PC-3 (cell line): ENCODE measurements at places on chromosomes 11 and 22. TPM values are rescaled to one million over a fixed set of nuclear protein-coding genes. Genes with fewer than 3 reads are reported as not detected.
A peak's percentile ranks its signal among the peaks of the same experiment; 100 is the strongest.

GRCh38 chr11:14884667-14885273, 7.3 kb downstream of the CYP2R1 start:
- no peaks in the 10 kb centered on the region for H3K4me1 ChIP-seq
- no peak overlapping the region for H3K27ac ChIP-seq

The SYT7 gene
- 21.5 and 23.2 TPM in 2 replicates for total RNA-seq

GRCh38 chr22:29716814-29717545, 2.8 kb upstream of the CABP7 start:
- no peak overlapping the region for H3K4me3 ChIP-seq
- no peaks in the 10 kb centered on the region for H3K36me3 ChIP-seq
- H3K27me3 ChIP-seq = peaks cover 8% of the 10 kb centered on the region

- H3K4me3 ChIP-seq = no peak overlapping the region
- H3K27me3 ChIP-seq = no peaks in the 10 kb centered on the region
- no peak overlapping the region for H3K27ac ChIP-seq
- no peak for DNase-seq
These were observed 15.0 kb downstream of the MUC5AC start for GRCh38 chr11:1172729-1173117.

DNA sequence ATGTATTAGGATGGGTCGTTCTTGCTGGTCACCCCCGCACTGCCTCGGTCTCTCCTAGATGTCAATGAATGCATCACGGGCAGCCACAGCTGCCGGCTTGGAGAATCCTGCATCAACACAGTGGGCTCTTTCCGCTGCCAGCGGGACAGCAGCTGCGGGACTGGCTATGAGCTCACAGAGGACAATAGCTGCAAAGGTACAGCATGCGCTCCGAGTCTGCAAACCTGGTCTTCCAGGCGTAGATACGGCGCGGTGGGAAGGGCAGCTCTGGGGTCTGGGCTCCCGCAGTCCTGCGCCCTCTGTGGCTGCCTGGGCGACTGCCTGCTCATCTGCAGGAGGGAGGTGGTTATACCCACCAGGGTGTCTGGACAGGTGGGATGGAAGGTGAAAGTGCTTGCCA, 31.0 kb downstream of the FBLN1 start:
- H3K27me3 ChIP-seq = no peaks in the 10 kb centered on the region
- H3K36me3 ChIP-seq = no peaks in the 10 kb centered on the region
- no peaks in the 10 kb centered on the region for H3K4me1 ChIP-seq
- no peak overlapping the region for H3K27ac ChIP-seq
- H3K4me3 ChIP-seq = no peak overlapping the region

DNA sequence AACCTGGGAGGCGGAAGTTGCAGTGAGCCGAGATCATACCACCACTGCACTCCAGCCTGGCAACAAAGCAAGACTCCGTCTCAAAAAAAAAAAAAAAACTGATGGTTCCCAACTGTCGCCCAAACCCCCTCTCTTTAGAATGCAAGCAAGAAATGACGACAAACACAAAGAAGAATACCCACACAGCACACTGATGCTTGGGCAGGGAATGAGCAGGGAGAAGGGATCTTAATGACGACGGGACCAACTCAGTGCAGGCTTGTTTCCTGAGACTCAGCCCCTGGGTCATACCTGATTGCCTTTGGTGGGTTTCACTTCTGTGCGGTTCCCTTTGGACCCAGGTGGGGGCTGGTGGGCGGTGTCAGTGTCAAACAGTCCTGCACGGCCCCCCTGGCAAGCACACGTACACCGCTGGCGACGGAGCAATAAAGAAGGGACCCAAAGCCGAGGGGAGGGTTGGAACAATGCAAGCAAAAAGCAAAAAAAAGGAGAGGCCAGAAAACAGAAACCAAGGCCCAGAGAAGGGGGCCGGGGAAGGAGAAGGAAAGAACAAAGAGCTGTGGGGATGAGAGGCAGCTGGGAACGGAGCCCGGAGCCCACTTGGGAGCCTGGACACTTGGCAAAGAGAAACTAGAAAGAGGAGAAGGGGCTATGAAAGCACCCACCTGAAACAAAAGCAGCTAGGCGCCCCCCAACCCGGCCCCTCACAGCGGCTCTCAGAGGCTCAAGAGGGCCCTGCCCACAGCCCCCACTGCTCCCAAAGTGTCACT, 99.6 kb downstream of the CELSR1 start:
- no peak for DNase-seq
- no peaks in the 10 kb centered on the region for H3K27me3 ChIP-seq
- H3K36me3 ChIP-seq = no peaks in the 10 kb centered on the region
- no peak overlapping the region for H3K27ac ChIP-seq

The VPREB1 gene
- not detected in 2 replicates for total RNA-seq

GRCh38 chr11:16893456-16894066, 120.7 kb downstream of the PLEKHA7 start:
- H3K36me3 ChIP-seq = 0 out of 2 replicates have a peak, but pooled peaks cover 3% of the 10 kb centered on the region
- H3K4me1 ChIP-seq = peaks cover 32% of the 10 kb centered on the region
- H3K27ac ChIP-seq = no peak overlapping the region
- peak; percentile 59 for DNase-seq
- H3K4me3 ChIP-seq = no peak overlapping the region

DNA sequence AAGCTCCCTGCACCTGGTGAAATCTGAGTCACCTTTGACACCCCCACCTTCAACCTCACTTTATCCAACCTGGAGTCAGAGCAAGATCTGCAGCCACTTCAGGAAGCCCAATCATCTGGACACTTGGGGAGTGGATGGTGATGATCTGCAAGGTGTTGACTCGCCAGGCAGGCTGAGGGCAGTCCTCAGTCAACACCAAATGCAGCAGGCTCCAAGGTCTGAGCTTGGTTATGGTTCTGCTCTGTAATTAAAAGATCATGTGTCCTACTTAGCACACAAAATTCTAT, 446.9 kb downstream of the BRD1 start:
- no peak for DNase-seq
- H3K4me3 ChIP-seq = no peak overlapping the region
- no peak overlapping the region for H3K27ac ChIP-seq
